Lung (tissue), 17 donors: ENCODE measurements at places on chromosomes 7 and 10. TPM values are rescaled to one million over a fixed set of nuclear protein-coding genes. Genes with fewer than 3 reads are reported as not detected.

Gene NPFFR1
- polyA plus RNA-seq = 0.14 TPM

Gene SPDYE6
- polyA plus RNA-seq = 0.08 TPM

Gene GPR26
- polyA plus RNA-seq = not detected

Gene ZMIZ1
- 41.5 TPM for polyA plus RNA-seq

Gene HTR5A
- polyA plus RNA-seq = not detected

Gene COL13A1
- 2.7 TPM for polyA plus RNA-seq

Gene EIF5AL1
- polyA plus RNA-seq = 0.61 TPM

Gene CTNNA3
- under 0.01 TPM for polyA plus RNA-seq

Gene LRRD1
- 0.06 TPM for polyA plus RNA-seq

Gene TRIL
- 0.65 TPM for polyA plus RNA-seq

DNA sequence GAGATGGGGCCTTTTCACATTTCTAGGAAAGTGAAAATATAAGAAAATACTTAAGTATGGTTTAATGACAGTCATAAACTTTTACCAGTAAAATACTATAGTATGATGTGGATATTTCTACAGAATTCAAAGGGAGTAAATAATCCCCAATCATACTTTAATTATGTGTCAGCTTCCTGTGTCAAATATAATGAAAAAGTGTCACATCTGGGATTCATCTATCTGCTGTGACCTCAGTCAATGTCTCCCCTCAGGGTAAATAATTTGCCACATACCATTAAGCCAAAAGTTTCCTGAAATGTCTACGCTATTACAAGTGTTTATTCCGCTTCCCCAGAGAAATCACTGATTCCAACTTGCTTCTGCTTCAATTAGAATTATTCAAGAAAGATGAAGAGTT lies 110.5 kb downstream of the ITGA8 start:
- peaks cover 20% of the 10 kb centered on the region for H3K36me3 ChIP-seq
- H3K27me3 ChIP-seq = no peaks in the 10 kb centered on the region
- no peak overlapping the region for H3K4me3 ChIP-seq
- no peak overlapping the region for H3K27ac ChIP-seq
- H3K4me1 ChIP-seq = no peaks in the 10 kb centered on the region

DNA sequence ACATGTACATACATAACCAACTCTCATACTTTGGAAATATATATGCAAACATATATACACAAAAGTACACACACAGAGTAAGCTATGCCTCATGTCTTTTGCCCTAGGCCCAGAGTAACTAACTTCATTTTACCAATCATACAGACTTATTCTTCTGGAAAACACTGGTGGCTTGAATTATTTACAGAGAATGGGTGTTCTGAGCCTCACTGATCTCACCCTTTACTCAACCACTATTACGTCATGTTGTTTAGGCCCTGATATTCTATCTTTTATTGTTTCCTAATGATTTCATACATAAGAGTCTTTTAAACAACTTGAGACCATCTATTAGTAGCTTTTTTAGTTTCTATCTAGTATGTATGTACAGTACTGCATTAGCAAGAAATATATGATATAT lies 43.0 kb downstream of the ANK3 start:
- no peak overlapping the region for H3K27ac ChIP-seq
- H3K4me1 ChIP-seq = no peaks in the 10 kb centered on the region
- no peak for DNase-seq
- no peaks in the 10 kb centered on the region for H3K36me3 ChIP-seq
- H3K4me3 ChIP-seq = no peak overlapping the region
- H3K27me3 ChIP-seq = no peaks in the 10 kb centered on the region

GRCh38 chr7:47735431-47736345 lies 153.8 kb upstream of the TNS3 start:
- H3K4me1 ChIP-seq = no peaks in the 10 kb centered on the region
- no peaks in the 10 kb centered on the region for H3K36me3 ChIP-seq
- H3K4me3 ChIP-seq = no peak overlapping the region
- no peak overlapping the region for H3K27ac ChIP-seq
- DNase-seq = no peak

- H3K27ac ChIP-seq = no peak overlapping the region
- no peaks in the 10 kb centered on the region for H3K36me3 ChIP-seq
- no peaks in the 10 kb centered on the region for H3K27me3 ChIP-seq
- no peak for DNase-seq
- no peak overlapping the region for H3K4me3 ChIP-seq
Measured at GRCh38 chr7:154770962-154771361, 232.0 kb downstream of the PAXIP1 start.

DNA sequence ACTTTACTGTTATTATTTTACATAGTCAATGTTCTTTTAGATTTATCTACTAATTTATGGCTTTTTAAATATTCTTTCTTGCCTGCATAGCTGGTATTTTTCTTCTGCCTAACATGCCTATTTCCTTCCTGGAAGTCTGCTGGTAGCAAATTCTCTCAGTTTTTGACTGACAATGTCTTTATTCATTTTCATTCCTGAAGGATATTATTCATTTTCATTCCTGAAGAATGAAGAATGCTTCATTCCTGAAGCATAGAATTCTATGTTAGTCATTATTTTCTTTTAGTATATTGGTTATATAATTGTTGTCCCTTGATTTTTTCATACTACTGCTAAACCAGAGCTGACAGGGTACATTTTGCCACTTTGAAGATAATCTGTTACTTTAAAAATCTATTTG lies 41.8 kb downstream of the TMEM168 start:
- no peak overlapping the region for H3K27ac ChIP-seq
- H3K4me1 ChIP-seq = peaks cover 4% of the 10 kb centered on the region
- no peak for DNase-seq
- H3K36me3 ChIP-seq = no peaks in the 10 kb centered on the region
- no peaks in the 10 kb centered on the region for H3K27me3 ChIP-seq

DNA sequence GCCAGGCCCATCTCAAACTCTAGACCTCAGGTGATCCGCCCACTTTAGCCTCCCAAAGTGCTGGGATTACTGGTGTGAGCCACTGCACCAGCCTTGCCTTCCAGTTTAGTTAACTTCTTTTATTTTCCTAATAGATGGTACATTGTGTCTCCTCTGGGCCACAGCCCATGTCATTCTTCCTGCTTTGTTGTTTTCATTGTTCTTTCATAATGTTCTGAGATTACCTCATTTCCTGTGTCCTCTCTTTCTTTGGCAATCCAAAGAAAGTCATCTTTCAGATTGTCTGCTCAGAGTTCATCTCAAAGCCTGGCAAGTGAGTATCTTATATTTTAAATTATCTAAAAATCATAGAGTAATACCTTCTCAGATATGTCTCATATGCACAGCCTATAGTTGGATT lies at the start of gene OLAH:
Gene OLAH (plus strand): TSS at position 270 of the 400 bp plus-strand sequence. CDS start 3,346 bp downstream, outside the sequence.
- H3K4me1 ChIP-seq = no peaks in the 10 kb centered on the region
- no peaks in the 10 kb centered on the region for H3K36me3 ChIP-seq
- H3K27ac ChIP-seq = no peak within 1 kb of the TSS
- H3K4me3 ChIP-seq = no peak within 1 kb of the TSS
- H3K27me3 ChIP-seq = no peaks in the 10 kb centered on the region

- peak overlapping the region; percentile 90 for H3K27ac ChIP-seq
- peak overlapping the region; percentile 66 for H3K4me3 ChIP-seq
- peak; percentile 16 for DNase-seq
Measured at GRCh38 chr10:97399843-97400545, 1.1 kb downstream of the RRP12 start.

GRCh38 chr7:48213226-48213625 lies 42.0 kb downstream of the ABCA13 start:
- no peaks in the 10 kb centered on the region for H3K4me1 ChIP-seq
- no peaks in the 10 kb centered on the region for H3K36me3 ChIP-seq
- no peak for DNase-seq
- H3K4me3 ChIP-seq = no peak overlapping the region
- H3K27ac ChIP-seq = no peak overlapping the region
- no peaks in the 10 kb centered on the region for H3K27me3 ChIP-seq
